Stimulated activated CD4-positive, alpha-beta T cell treated with anti-CD3 and anti-CD28 coated beads, Interleukin-4, amount 100 ng/mL, for 1 hour (primary cell): ENCODE measurements at places on chromosomes 3 and 15.

DNA sequence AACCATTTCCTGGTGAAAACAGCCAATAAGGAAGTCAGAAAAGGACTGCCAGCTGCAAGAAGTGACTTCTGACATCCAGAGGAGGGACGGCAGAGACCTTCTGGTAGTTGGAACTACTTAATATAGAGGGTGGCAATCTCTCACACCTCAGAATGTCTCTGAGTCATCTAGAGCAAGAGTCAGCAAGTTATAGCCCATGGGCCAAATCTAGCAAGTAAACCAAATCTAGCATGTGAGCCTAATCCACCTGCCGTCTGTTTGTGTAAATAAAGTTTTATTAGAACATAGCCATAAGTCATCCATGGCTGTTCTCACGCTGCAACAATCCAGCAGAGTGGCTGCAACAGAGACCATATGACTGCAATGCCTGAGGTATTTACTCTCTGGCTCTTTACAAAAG, 160.5 kb upstream of the NR2E3 start:
- no peak for DNase-seq

GRCh38 chr3:62676689-62677271, 198.4 kb downstream of the CADPS start:
- no peak for DNase-seq

- DNase-seq = no peak
Measured at GRCh38 chr3:81426826-81427577, 334.4 kb downstream of the GBE1 start.

DNA sequence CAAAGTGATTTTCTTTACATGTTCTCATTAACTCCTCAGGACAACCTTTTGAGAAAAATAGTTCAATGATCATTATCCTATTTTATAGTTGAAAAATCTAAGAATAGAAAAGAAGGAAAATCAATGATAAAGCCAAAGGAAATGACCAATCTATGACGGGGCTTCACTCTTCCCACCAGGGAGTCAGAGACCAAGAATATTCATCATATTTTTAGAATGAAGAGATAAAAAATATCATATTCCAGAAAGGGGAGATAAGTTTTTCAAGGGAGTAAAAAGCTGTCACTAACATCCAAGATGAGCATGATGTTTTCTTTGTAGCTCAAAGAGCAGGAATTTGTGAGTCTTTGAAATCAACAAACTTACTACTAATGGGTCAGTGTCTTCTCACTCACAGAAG, 71.5 kb upstream of the LPP start:
- no peak for DNase-seq

GRCh38 chr3:21117370-21117769, 633.6 kb downstream of the ZNF385D start:
- no peak for DNase-seq

GRCh38 chr15:37094915-37095711, 5.2 kb downstream of the MEIS2 start:
- no peak for DNase-seq

DNA sequence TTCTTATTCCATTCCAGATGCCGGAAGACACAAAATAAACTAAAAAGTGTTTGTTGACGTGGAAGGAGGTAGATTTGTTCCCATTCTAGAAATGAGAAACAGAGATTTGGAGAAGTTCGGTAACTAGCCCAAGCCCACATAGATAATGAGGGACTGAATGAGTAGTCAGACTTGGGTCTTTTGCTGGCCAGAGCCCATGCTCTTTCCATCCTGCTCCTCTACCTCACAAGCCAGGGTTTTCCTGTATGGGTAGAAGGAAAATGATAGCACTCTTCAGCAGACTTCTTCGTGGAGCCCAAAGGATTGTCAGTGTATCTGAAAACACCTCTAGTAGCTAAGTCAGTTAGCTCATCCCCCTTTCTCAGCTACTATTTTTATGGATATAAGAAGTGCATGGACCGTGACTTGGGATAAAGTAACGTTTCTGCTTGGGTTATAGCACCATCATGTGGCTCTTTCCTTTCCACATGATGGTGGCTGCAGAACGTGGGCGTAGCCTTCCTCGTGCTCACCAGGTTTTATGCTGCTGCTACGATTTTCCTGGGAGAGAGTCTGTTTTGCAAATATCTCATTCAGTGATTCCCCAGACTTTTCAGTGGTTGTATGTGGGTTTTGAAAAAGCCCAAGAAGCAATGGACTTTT, 84.6 kb downstream of the DGKG start:
- no peak for DNase-seq

DNA sequence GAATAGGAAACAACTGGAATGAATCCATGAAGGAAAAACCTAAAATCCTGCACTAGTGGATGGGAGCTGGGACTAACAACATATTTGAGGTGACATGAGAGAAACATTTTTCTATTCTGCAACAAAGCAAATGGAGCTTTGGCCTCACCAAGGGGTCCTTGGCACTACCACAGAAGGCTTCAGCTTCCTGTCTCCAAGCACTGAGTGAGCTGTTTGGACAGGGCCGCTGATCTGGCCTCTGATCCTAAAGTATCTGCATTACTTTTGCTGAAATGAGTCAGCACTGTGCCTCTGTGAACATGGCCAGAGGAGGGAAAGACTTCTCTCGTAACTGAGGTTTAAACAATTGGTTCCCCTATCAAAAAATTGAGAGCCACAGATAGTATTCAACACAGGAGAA, 9.0 kb downstream of the ARPP21 start:
- DNase-seq = no peak

DNA sequence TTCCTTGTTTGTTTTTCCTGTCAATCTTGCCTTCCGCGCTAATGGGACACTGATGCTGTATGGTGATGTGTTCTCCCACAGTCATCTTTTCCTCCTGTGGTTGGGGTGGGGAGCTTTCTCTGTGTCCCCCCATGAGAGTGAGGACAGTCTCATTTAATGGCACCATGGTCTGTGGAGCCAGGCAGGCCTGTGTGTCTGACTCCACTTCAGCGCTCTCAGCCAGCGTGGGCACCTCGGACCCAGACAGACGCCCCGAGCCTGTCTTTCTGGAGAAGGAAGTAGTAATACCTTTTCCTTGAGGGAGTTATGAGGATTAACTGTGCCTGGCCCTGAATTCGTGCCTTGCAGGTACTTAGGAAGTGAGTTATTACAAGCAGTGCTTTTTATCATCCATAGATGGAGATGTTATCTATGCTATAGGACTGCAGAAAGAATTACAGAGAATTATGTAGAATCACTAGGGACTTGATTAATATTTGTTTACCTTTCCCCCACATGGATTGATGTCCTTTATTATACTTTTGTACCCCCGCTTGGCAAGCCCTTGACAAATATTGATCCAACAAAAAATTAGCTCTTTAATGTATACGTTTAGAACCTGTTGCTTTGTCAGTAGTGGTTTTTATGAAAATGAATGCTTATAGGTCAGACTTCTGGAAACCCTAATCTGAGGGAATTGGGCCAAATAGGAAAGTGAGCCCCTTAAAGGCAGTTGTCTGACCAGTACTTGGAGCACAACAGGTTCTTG, 152.4 kb downstream of the PGPEP1L start:
- DNase-seq = no peak

GRCh38 chr15:62106096-62106495, 39.3 kb downstream of the C2CD4A start:
- DNase-seq = no peak

DNA sequence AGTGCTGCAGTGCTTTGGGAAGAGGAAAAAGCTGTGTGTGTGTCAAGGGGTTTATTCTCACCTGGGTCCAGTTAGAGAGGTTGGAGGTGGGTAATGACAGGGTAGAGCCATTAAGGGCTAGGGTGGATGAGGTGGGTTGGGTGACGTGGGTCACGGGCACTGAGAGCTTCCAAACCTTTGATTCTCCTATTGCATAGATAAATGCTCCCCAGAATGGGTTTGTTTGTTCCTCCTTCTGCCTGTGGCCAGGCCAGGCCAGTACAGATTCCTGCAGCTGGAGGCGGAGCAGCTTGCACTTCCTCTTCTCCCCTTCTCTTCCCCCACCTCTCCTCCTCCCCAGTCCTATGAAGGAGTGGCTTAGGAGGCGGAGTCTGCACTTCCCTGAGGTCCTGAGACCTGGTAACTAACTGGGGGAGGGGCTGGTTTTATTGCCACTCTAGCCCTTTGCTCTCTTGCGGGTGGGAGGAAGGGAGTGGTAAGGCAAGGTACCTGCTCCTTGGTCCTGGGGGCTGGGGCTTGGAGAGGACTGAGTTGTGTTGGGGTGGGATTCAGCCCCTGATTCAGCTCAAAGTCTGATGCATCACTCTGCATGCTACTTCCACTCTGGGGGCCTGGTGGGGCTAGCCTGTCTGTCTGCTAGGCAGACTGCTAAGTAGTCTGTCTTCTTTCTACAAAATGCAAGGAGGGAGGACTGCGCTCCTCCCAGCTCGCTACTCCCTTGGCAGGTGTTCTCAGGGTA, 3.5 kb downstream of the SPINT1 start:
- DNase-seq = no peak

DNA sequence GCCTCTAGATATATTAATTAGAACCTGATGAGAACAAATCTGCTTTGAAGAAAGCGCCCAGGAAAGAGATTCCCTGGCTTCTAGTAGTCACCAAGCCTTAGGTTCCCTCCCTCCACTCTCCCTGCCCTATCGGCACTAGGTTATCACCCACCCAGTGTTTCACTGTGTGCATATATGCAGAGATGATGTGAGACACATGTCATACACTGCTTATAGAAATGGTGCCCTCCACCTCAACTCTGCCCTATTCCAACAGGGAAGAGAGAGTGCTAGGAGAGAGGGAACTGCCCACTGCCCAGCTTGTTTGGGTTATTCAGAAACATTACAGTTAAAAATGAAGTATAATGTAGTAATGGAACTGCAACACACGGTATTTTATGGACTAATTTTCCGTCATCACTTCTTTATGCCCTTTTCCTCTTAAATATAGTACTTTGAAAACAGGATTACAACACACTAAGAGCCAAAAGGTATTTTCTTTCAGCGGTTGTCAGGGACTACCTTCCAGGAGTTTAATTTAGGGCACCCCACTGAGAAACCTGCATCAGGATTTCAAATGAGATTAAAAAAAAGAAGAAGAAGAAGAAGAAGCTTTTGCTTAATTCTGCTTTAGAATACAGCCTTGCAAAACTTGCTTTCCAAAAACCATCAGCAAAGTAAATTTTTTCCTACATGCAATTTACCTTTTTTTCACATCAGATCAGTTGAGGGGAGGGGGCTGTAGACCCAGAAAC, 55.3 kb downstream of the MEIS2 start:
- no peak for DNase-seq

DNA sequence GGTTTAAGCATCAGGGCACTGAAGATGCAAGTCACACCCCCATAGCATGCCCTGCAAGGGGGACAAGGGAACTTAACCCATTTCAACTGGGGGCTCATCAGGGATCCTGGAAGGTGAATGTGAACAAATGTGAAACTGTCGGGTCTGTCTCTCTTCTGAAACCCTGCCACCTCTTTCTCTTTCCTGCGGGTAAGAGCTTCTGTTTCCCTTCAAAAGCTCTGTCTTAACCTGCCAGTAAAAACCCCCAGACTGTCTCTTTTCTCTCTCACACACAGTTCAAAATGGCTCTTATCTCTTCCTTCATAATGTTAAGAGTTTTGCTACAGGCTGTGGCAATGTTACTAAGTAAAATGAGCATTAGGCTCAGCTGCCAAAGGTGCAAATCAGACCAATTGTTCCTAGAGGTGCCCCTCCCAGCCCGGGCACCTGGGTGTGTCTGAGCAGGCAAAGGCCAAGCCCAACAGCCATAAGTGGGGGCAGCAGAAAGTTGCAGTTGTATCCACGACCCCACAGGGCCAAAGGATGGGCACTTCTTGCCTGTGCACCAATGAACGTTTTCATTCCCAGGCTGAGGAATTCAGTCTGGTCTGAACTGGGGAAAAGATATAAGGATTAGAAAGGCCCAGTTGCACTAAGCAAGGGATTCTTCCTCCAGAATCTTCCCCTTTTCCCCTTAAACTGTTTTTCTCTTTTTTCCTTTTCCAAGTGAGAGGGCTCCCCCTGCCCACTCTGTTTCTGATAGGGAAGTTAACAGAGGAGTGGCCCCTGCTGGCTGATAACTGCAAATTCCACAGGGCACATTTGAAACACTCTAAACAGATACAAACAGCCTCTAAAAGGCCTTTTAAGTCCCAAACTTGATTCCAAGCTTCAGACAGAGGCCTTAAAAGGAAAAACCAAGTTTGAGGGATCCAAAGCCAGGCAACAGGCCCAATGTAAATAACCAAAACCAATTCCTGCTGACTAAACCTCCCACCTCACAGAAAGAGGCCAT, 113.8 kb upstream of the EPHA6 start:
- DNase-seq = no peak

GRCh38 chr15:62512904-62513303, 347.8 kb upstream of the C2CD4B start:
- DNase-seq = no peak

GRCh38 chr3:146646261-146646660, 41.1 kb upstream of the PLSCR5 start:
- no peak for DNase-seq

GRCh38 chr3:115052906-115053305, 94.2 kb downstream of the ZBTB20 start:
- DNase-seq = no peak

- DNase-seq = peak; percentile 27
Measured at GRCh38 chr3:193780810-193781478, 187.9 kb downstream of the OPA1 start.

DNA sequence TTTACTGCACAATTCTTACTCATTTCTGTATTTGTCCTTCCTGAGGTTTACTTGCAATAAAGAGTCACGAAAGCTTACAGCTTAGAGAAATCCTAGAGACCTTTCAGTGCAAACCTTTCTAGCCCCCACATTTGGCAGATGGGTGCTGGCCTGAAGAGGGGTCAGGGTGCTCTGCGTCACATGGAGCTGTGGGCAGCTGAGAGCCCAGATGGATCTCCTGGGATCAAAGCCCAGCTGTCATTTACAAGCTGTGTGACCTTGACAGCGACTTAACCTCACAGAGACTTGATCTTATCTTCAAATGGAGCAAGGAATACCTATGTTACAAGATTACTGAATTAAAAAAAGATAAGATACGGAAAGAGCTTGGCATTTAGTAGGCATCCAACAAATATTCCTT, 24.0 kb upstream of the RAF1 start:
- no peak for DNase-seq

DNA sequence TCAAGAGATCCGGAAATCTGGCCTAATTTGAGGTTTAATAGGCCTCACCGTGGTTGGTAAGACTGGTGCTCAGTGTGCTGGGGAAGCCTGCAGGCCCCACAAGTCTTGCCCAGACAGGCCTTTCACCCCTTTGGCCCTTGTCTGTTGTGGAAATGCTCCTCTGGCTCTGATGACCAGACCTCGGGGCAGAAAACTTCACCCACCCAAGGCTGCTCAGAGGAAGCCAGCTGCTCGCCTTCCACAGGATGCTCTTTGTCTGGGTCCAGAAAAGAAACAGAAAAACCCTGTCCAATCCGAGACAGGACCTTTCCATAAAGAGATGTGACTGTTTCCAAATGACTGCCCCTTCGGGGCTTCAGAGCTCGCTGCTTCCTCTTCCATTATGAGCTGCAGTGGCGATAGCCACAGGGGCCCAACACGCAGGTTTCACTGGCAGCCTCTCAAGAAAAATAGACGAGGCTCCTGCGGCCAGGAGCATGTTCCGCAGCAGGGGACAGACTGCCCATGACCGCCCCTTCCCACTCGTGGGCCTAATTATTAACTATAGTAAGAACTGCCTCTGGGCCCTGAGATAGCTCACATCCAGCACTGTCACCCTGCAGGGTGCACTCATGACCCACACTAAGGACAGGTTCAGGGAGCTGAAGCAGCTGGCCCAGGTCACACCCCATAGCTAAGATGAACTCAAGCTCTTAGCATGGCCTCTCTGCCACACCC, 6.8 kb upstream of the SNX22 start:
- DNase-seq = no peak

GRCh38 chr15:98787194-98787593, 138.9 kb downstream of the IGF1R start:
- no peak for DNase-seq
